GM12878 (cell line): ENCODE measurements at places on chromosomes 2 and 18.

DNA sequence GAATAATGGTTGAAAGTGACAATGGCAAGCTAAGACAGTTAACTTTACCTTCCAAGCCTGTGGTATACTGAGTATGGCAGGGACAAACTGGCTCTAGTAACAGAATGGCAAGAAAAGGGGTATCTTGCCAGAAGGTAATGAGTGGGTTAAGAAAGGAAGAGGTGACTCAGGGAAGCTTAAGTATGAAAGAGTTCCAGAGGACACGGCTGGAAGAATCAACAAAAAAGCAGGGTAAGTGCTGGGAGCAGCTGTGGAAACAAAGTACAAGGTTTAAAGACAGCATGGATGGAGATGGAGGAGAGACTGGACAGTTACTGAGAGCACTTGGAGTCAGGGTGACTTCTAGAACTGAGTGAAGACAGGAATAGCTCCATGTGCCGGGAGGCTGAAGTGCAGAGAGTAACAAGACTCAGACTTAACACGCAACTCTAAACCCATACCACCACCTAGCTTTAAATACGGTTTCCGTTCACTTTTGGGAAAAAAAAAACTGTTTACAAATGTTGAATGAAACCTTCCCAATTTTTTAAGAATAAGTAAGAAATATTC is 69.0 kb downstream of the REV1 start:
- no peaks in the 10 kb centered on the region for H3K4me1 ChIP-seq
- peaks cover 11% of the 10 kb centered on the region for H3K36me3 ChIP-seq
- H3K27ac ChIP-seq, result no peak overlapping the region
- DNase-seq, result no peak

- no peaks in the 10 kb centered on the region for H3K36me3 ChIP-seq
- no peaks in the 10 kb centered on the region for H3K27me3 ChIP-seq
- no peak overlapping the region for H3K4me3 ChIP-seq
- no peak for DNase-seq
Measured at GRCh38 chr2:109519513-109519912, 94.3 kb downstream of the SEPTIN10 start.

- H3K36me3 ChIP-seq, result no peaks in the 10 kb centered on the region
- no peaks in the 10 kb centered on the region for H3K4me1 ChIP-seq
- H3K27me3 ChIP-seq, result 0 out of 2 replicates have a peak, but pooled peaks cover 3% of the 10 kb centered on the region
Measured at GRCh38 chr2:233689501-233689900, 3.2 kb upstream of the UGT1A6 start.

- no peaks in the 10 kb centered on the region for H3K36me3 ChIP-seq
- no peaks in the 10 kb centered on the region for H3K4me1 ChIP-seq
- 0 out of 2 replicates have a peak, but pooled peaks cover 3% of the 10 kb centered on the region for H3K27me3 ChIP-seq
- no peak overlapping the region for H3K27ac ChIP-seq
- DNase-seq, result no peak
Measured at GRCh38 chr18:13797157-13797611, 26.8 kb upstream of the MC5R start.

DNA sequence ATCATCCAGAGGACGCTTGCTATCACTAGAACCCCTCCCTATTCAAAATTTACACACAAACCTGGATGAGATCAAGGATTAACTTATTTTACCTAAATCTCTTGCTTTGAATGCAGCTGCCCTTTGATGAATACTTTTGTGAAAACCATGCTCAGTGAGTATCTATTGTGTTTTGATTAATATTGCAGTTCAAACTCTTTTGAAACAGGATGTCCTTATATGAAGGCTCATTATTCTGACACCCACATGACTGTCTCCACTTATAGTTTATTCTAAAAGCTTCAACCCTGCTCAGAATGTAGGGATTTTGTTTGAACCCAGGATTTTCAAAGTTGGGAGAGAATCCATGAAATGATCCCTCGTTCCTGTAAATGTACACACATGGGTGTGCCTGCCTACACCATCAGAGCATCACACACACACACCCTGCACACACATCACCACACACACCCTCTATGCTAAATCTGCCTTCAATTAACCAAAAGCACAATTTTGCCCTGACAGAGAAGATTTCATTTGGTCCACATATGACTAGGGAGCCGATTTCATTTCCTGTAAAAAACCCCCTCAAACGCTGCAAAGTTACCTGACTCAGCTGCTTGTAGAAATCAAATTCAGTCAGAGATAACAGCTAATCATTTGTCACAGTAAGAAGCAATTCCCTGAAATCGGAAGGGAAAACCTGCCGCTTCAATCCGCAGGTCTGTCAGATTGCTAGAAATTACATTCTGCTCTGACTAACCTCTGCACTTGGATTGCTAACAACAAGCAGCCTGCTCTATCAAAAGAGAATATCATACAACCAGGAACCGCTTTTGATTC is 65.2 kb downstream of the ZEB2 start:
- no peaks in the 10 kb centered on the region; the same call in 1 of the 2 replicates for H3K4me1 ChIP-seq
- H3K27ac ChIP-seq, result no peak overlapping the region
- no peaks in the 10 kb centered on the region for H3K36me3 ChIP-seq
- no peak for DNase-seq
- H3K27me3 ChIP-seq, result peaks cover 4% of the 10 kb centered on the region
- no peak overlapping the region for H3K4me3 ChIP-seq

GRCh38 chr2:143436951-143437350 is 307.7 kb downstream of the ARHGAP15 start:
- H3K4me1 ChIP-seq, result no peaks in the 10 kb centered on the region
- no peak overlapping the region for H3K4me3 ChIP-seq
- DNase-seq, result no peak
- H3K27me3 ChIP-seq, result no peaks in the 10 kb centered on the region

DNA sequence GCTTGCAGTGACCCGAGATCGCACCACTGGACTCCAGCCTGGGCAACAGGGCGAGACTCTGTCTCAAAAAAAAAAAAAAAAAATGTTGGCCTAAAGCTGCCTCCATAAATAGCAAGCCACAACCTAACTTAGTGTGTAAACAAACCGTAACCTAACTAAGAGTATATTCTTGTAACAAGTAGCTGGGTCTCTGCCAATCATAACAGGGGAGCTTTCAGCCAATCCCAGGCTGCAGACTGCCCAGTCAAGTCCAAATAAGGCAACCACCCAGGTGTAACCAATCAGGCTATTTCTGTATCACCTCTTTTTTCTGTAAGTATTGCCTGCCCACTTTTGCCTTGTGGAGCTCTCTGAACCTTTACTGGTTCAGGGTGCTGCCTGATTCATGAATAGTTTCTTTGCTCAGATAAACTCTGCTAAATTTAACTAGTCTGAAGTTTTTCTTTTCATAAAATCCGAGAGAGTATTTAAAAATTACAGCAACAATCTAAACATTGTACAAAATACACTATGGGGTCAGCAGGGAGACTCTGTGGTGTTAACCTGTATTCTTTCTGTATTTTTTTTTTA is 4.5 kb downstream of the PSTPIP2 start:
- H3K27me3 ChIP-seq, result no peaks in the 10 kb centered on the region; the same call in 1 of the 2 replicates
- no peak for DNase-seq
- peaks cover 17% of the 10 kb centered on the region for H3K4me1 ChIP-seq
- no peak overlapping the region for H3K27ac ChIP-seq
- H3K4me3 ChIP-seq, result no peak overlapping the region
- no peaks in the 10 kb centered on the region for H3K36me3 ChIP-seq
